ENCODE measurements at places on chromosomes 7 and 10.
A peak's percentile ranks its signal among the peaks of the same experiment; 100 is the strongest.

DNA sequence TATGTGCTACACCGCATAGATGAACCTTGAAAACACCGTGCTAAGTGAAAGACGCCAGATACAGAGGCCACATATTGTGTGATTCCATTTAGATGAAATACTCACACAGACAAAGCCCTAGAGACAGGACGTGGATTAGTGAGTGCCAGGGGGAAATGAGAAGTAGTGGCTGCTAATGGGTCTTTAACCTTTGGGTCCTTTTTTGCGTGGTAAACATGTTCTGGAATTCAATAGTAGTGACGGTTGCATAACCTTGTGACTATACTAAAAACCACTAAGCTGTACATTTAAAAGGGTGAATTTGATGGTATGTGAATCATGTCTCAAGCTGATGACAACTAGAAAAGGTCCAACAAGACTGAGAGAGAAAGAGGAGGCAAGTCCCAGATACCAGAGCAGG lies 15.6 kb downstream of the SMKR1 start:
- DNase-seq = no peak

GRCh38 chr10:37700886-37701780 lies 156.3 kb downstream of the ZNF248 start:
- DNase-seq = no peak

DNA sequence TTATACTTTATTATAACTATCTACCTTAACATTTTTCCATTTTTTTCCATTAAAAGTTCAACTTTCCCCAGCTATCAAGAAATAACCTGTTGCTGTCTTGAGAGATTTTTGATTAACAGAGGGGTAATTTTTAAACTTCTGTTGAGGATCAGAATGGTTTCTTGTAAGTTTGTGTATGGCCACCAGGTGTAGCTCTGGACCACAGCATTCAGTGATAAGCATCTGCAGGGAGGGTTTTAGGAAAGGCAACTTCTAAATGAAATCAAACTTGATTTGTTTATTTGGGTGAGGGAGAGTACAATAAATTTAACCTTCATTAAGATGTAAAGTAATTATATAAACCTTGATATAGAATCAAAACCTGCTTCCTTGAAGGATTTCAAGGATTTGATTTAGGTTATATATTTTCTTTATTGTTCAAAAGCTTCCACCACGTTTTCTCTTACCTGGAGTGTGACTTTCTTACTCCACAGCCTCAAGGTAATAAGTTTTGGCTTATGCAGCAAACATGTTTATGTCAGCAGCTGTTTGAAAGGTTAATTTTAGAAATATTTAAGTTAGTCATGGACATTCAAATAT lies 153.3 kb downstream of the STK31 start:
- DNase-seq = peak; percentile 75

- no peak for DNase-seq
Observed at GRCh38 chr7:76241141-76241540, 39.4 kb downstream of the SRRM3 start.

GRCh38 chr10:70306886-70307520 lies 23.2 kb upstream of the NPFFR1 start:
- no peak for DNase-seq

- DNase-seq = no peak
Observed at GRCh38 chr10:129605266-129605985, 138.4 kb downstream of the MGMT start.

GRCh38 chr10:104908581-104908980 lies 267.5 kb downstream of the SORCS3 start:
- no peak for DNase-seq

GRCh38 chr7:129615018-129615417 lies 3.5 kb downstream of the NRF1 start:
- no peak for DNase-seq

DNA sequence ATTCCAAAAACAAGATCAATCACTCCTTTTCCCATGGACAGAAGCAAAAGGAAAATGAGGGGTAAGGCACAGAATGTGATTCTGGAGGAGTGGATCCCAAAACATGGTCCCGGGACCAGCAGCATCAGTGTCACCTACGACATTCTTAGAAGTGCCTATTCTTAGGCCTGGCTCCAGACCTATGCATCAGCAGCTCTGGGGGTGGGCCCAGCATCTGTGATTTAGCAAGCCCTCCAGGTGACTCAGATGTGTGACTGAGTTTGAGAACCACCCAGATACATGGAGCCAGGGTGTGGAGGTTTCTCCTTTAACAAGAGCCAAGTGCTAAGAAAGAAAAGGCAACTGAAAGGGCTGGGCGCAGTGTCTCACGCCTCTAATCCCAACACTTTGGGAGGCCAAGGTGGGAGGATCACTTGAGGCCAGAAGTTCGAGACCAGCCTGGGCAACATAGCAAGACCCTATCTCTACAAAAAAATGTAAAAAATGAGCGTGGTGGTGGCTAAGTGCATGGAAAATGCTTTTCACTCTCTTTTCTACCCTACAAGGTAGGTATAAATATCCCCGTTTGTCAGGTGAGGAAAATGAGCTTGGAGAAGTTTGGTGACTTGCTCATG lies 17.1 kb upstream of the ARPC1A start:
- no peak for DNase-seq

- no peak for DNase-seq
Observed at GRCh38 chr7:98553666-98554065, 63.4 kb upstream of the NPTX2 start.

GRCh38 chr7:102050864-102051460 lies 233.5 kb downstream of the CUX1 start:
- no peak for DNase-seq

GRCh38 chr10:111705021-111705420 lies 478.5 kb downstream of the GPAM start:
- no peak for DNase-seq

GRCh38 chr7:27435461-27435860 lies 192.9 kb downstream of the EVX1 start:
- no peak for DNase-seq

All from NCI-H146 (cell line).